ENCODE measurements at places on chromosomes 3 and 15.
A peak's percentile ranks its signal among the peaks of the same experiment; 100 is the strongest.

DNA sequence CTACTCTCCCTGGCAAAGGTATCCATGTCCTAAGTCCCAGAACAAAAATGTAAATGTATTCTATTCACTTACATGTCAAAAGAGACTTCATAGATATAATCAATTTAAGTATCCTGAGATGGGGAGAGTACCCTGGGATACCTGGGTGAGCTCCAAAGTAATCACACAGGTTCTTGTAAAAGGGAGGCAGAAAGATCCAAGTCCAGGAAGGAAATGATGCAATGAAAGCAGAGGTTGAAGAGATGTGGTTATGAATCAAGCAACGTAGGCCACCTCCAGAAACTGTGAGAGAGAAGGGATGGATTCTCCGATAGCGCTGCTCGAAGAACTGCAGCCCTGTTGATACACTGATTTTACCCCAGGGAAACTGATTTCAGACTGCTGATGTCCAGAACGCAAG is 93.9 kb upstream of the VGLL3 start:
- no peak for DNase-seq

DNA sequence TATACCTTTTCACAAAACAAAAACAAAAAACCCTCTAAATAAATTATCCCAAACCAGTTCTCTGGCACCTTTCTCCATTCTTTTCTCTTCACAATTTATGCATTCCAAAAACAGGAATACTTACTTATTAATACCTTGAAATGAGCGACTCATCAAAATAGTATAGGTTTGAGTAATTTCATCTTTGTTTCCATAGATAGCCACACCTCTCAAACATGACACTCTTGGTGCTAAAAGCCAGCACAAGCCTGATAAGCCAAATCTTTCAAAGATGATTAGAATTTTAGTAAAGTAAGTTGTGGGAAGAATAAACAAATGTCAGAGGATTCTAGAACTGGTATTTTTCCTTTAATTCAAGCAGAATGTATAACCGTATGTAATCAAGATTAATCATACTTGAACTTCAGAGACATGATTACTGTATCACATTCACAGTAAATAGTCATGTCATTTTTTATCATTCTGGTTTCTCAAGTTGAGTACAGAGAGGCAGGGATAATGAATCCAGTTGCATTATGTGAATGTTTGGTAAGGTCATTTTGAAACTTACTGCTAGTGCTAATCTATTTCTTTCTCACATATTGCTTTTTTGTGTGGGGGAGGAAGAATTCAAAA is 12.1 kb upstream of the WDR5B start:
- no peak for DNase-seq

- DNase-seq, result no peak
These were observed 73.1 kb downstream of the SATB1 start for GRCh38 chr3:18351823-18352744.

DNA sequence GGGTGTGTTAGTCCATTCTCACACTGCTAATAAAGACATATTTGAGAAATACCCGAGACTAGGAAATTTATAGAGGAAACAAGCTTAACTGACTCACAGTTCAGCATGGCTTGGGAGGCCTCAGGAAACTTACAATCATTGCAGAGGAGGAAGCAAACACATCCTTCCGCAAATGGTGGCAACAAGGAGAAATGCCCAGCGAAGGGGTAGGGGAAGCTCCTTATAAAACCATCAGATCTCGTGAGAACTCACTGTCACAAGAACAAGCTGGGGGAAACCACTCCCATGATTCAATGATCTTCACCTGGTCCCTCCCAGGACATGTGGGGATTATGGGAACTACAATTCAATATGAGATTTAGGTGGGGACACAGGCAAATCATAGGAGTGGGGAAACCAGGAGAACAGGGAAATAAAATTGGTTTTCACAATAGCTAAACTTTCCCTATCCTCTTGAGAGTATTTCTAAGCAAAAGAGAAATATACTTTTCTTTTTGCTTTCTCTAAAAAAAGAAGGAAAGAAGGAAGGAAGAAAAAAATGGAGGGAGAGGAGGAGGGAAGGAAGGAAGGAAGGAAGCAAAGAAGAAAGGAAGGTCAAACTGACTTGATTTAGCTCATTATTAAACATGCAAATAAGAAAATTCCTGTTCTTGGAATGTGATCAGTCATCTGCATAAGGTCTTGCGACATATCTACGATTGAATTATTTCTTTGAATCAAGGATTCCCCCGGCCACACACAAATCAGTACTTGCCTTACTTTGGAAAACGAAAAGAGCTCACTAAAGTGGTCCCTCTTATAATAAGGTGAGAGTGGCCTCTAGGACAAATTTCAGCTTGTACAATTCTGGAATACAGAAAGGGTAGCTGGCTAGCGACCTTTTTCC is 75.2 kb downstream of the LIPC start:
- DNase-seq, result peak; percentile 74

DNA sequence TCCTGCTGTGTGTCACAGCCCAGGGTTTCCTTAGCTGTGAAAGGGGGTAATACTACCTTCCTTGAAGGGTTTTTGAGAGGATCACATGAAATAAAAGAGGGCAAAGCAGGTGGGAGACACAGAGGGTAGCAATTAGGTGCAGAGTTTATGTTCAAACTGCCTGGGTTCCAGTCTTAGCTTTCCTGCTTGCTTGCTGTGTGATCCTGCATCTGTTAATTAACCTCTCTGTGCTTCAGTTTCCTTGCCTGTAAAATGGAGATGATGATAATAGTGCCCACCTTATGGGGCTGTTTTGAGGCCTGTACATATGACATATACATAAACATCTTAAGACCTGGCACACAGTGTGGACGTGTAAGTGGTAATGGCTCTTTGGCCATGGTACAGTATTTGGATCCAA is 35.0 kb downstream of the SPSB4 start:
- DNase-seq, result no peak

DNA sequence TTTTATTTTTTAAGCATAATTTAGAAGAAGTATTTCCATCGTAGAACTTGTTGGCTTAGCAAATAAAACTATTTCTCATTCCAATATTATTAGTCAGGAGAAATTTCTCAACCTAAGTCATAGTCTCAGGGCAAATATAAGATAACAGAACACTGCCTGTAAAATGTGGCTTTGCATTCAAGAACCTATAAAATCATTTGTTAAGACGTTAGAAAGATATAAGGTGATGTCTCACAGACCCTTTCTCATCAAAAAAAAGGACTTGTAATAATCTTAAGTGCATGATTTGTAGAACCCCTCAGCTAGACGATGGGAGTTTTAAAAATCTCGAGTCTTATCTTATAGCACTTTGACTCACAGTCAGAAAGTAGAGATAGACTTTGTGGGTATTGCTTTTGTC is 314.7 kb upstream of the CFAP20DC start:
- DNase-seq, result no peak

- no peak for DNase-seq
These were observed 115.2 kb upstream of the PDZRN3 start for GRCh38 chr3:73739791-73740453.

DNA sequence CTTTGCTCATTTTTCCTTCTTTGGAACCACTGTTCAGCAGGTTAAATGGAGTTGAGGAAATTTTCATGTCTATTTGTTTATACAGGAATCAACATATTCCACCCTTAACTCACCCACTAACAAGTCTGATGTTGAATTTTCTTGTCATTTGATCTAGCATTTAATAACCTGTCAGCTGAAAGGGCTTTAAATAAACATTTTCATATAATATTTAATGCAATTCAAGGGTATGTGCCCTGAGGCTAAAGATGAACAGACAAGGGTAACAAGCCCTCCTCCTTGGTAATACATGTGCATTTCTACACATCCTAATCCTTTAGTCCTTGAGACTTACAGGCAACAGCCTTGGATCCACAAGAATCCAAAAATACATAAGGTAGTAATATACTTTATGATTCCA is 435.0 kb upstream of the NR2F2 start:
- no peak for DNase-seq

DNA sequence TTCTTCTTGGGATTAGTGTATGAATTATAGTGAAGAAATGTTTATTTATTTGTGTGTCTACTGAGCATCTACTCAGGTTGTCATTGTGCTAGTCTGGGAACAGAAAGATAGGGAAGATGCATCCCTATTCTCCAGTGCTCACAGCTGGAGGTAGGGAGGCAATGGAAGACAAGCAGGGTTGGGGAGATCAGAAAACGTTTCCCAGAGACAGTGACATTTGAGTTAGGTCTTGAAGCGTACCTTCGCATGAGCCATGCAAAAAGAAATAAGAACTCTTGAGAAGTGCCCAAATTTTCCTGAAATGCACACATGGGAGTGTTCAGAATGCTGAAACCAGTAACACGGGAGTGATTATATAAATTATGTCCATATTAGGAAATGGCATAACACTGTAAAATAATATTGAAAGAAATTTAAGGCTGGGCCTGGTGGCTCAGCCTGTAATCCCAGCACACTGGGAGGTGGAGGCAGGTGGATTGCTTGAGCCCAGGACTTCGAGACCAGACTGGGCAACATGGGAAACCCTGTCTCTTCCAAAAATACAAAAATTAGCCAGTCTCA is 5.3 kb upstream of the CEMIP start:
- no peak for DNase-seq

DNA sequence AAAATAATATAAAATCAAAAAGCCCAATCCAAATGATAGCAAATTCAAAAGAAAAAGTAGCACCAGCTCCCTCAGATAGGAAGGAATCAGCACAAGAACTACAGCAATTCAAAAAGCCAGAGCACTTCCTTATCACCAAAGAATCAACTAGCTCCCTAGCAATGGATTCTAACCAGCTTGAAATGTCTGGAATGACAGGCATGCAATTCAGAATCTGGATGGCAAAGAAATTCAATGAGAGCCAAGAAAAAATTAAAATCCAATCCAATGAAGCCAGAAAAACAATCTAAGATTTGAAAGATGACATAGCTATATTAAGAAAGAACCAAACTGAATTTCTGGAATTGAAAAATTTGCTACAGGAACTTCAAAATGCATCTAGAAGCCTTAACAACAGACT is 1334.4 kb upstream of the ALCAM start:
- no peak for DNase-seq

DNA sequence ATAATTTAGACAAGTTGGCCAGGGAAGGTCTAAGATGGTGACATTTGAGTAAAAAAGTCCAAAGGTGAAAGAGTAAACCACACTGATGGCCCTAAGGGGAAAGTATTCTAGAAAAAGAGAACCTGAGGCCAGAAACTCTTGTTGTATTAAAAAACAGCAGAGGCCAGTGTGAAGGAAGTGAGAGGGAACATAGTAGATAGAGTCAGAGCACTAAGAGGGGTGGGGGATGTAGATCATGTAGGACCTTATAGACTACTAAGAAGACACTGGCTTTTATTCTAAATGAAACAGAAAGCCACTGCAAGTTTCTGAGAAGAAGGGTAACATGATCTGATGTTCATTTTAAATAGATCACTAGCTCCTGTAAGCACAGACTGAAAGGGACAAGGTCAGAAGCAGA is 14.5 kb downstream of the POLQ start:
- no peak for DNase-seq

DNA sequence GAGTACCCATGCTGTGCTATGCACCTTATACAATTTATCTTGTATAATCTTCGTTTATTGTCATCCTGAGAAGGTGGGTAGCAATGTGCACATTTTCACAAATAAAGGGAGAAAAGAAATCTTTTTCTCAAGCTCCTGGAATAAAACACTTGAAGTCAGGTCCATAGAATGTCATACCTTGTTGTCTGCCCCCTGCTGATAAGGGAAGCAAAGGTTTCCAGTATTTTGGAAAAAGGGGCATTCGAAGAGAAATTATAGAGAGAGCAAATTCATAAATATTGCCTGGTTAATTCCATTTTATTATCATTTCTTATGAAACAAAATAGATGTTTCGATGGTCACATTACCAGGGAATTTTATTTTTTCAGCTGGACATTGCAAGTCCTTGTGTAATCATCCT is 277.8 kb downstream of the RAP2B start:
- no peak for DNase-seq

Data from inflammatory macrophage (primary cell).